ENCODE measurements at places on chromosomes 7 and 10.
A peak's percentile ranks its signal among the peaks of the same experiment; 100 is the strongest.

GRCh38 chr7:29968683-29969395 lies 20.8 kb downstream of the SCRN1 start:
- DNase-seq = no peak

- no peak for DNase-seq
Observed at GRCh38 chr10:74027702-74028101, 29.8 kb downstream of the VCL start.

DNA sequence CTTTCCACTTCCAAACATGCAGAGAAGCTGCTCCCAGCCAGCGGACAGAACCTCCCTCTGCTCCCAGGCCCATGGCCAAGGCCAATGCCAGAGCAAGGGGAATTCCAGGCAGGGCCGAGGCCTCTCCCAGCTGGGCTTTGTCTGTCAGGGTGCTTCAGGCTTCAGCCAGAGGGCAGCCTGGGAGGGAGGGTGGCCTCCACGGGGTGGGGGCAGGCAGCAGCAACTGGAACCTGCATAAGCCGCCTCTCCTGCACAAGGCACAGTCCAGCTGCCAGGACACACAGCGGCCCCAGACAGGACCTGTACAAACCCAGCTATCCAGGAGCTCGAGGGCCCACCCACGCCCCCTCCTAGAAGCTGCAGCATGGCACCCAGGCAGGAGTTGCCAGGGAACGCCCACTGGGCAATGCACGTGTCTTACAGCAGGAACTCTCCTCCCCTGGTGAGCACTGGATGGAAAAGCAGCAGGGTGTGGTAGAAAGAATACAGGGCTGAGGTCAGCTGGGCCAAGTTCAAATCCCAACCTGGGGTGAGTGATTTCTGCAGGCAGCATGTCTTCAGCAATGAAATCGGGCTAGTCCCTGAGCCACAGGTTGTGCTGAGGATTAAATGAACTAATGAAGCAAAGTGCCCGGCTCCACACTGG lies 7.6 kb downstream of the FAM53B start:
- no peak for DNase-seq

GRCh38 chr10:27822301-27822700 lies 76.7 kb upstream of the MKX start:
- no peak for DNase-seq

- DNase-seq = peak; percentile 64
Observed at GRCh38 chr10:22682237-22683139, 31.9 kb downstream of the PIP4K2A start.

GRCh38 chr7:158550394-158550700 lies 37.3 kb downstream of the PTPRN2 start:
- DNase-seq = no peak

- DNase-seq = no peak
Observed at GRCh38 chr10:33520223-33520622, 185.8 kb upstream of the NRP1 start.

DNA sequence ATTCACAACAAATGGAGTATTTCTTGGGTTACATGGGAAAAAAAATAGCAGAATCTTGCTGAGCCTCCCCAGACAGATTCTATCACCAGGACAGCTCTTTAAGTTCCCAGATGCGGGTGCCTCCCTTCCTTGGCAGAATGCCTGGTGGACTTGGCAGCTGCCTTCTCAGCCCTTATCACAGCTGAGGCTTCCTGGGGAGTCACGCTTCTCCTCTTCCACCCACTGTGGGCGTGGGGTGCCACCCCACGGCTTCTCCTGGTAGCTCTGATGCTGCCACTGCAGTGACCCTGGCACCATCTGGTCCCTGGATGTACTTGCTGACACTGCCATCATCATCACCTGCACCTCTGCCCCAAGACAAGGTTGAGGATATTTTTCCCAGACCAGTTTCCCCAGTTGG lies 16.2 kb upstream of the NME8 start:
- no peak for DNase-seq

DNA sequence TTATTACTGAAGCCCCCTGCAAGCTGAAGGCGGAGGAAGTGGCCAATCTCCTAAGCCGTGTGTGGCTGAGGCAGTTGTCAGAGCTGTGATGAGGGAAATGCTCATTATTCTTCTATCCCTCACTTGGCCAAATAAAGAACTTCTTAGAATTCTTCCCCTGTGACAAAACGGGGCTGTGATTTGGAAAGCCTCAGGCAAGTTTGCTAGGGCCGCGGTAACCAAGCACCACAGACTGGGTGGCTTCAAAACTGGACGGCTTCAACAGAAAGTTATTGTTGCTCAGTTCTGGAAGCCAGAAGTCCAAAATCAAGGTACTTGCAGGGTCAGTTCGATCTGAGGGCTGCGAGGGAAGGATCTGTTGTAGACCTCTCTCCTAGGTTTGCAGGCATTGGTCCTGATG lies 72.3 kb upstream of the STEAP1B start:
- DNase-seq = no peak

- no peak for DNase-seq
Observed at GRCh38 chr10:109880886-109881768, 42.2 kb downstream of the XPNPEP1 start.

DNA sequence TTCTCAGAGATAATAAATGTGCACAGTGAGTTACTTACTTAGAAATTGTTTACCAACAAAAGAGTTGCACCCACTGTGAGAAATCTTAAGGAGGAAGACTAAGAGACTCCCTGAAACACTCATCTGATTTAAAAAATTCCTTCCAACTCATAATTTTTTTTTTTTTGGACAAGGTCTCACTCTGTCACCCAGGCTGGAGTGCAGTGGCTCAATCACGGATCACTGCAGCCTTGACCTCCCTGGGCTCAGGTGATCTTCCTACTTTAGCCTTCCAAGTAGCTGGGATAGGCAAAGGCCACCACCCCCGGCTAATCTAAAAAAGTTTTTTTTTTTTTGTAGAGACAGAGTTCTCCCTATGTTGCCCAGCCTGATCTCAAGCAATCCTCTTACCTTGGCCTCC lies 36.0 kb downstream of the MALSU1 start:
- DNase-seq = no peak

DNA sequence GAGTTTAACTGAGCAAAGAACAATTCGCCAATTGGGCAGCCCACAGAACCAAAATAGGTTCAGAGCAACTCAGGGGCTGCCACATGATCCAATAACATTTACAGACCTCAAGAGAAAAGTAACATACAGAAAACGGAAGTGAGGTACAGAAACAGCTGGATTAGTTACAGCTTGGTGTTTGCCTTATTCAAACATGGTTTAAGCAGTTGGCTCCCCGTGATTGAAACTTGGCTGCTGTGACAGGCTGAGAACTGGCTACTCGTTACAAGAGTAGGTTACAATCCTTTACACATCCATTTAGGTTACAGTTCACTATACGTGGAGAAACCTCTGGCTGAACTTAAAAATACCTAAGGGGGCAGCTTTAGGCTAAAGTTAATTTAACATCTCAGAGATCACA lies 673.1 kb upstream of the PHF14 start:
- no peak for DNase-seq
